ENCODE measurements at places on chromosomes 5 and 9.

DNA sequence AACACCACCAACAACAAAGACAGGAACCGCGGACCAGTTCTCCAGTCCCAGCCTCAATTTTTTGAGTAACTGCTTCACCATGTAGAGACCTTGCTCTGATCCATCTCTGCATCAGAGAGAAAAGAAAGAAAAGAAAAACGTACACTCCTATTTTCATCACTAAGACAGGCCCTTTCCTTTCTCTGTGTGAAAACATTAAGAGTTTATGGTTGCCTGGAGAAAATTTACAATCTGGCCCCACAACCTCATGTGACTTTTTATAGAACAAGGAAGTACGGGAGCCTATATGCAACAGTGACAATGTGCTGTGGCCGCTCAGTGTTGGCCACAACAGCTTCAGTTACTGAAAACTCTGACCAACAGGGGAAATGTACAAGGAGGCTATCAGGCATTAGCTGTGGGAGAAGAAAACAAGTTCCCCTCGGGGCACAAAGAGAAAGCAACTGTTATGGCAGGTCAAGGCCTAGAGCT is 272.9 kb upstream of the PTGER4 start:
- no peak for DNase-seq

DNA sequence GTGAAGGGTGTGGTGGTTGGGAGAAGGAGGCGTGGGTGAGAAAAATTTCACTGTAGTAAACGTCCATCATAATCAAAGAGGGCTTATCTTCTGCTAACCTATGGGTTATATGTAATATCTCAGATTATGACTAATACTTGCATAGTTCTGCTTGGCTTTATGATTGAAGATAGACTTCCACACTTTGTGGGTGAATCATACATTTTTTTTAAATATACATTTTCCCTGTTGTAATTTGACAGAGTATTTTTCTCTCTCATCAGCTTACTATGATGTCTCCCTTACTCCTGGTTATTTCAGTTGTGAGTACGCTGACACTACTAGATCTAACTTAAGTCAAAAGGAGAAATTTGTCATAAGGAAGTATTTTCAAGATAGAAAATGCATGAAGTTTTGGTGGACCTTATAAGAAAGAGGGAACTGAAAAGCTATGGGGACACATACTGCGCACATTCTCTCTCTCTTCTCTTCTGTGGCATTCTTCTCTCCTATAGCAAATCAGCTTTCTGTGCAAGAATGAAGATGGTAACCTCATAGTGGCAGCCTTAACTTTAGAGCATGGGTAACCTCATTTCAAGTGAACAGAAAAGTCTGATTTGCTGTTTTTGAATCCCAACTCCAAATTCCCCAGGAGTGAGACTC is 4.9 kb upstream of the JAK2 start:
- no peak for DNase-seq

DNA sequence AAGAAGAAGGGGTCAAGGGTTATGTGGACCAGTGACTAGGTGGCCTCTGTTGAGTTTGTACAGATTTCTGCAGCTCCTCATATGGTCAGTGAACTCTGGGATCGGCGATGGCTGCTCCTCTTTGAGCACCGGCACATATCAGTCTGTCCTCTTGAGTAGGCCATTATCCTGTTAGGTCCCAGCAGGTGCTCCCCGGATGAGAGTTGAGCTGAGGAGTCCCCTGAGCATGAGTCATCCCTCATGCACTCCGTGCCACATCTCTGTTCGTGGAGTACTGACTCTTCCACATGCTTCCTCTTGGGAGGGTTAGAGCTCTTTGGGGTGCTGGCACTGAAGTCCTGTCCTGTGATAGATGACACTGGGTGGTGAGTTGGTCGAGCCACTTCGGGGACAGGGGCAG is 143.7 kb downstream of the PTTG1 start:
- no peak for DNase-seq

GRCh38 chr5:83711982-83712601 is 8.6 kb downstream of the HAPLN1 start:
- DNase-seq: peak; percentile 57

DNA sequence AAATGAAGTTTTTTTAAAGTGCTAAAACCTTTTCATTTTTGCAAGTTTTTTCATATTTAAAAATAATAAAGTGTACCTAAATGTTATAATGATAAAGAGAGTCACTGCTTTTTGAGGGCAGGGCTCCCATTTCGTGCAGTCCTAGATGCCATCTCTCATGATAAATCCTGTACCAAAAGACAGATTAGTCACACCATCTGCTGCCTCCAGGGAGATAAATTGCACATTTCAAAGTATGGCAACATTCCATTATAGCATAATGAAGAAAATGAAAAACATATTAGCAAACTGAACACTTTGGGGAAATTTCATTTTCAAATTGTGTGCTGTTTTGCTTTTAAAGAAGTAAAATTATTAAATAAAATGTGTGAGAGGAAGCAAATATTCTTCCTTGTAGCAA is 257.2 kb downstream of the KIAA0825 start:
- DNase-seq: no peak

GRCh38 chr9:124037790-124038189 is 26.2 kb downstream of the LHX2 start:
- no peak for DNase-seq

DNA sequence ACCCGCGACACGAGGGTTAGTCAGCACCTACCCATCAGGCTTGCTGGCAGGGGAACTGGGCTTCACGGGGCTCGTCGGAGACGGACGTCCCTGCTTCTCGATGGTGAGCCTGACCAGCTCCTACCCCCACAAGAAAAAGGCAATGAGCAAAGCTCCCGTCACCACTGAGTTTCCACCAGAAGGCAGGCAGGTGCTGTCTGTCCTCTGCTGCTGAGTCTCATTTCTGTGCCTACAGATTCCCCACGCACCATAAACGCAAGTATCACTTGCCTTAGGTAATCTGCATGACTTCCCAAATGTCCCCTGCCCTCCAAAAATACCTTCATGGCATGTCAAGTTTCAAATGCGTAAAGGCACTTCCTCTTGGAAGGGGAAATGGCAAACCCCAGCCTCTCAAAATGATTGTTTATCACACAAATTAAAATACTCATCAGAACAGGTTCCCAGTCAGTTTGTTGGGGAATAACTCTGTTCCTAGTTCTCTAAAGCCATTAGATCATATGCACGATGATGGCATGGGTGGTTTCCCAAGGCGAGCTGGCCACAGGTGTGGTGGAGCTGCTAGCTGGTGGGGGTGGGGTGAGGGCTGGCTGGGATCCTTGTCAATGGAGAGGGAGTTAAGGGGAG is 85.0 kb downstream of the PRRT1B start:
- DNase-seq: no peak

DNA sequence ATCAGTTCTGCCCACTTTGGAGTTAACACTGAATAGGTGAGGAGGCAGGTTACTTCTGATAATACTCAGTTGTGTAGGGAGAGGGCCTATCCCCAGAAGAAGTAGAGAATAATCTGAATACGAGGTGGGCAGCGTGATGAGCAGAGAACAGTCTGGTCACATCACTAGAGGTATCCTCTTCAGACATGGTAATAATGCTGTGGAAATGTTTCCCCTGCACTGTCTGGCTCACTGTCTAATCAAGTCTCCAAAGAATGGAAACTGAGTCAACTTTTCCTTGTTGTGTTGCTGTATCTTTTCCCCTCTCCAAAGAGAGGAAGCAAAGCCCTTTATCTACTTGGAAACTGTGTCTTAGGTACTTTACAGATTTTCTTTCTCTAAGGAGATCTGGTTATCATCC is 110.9 kb upstream of the ANKRD55 start:
- no peak for DNase-seq

GRCh38 chr5:1747079-1747802 is 52.4 kb downstream of the MRPL36 start:
- peak; percentile 51 for DNase-seq

DNA sequence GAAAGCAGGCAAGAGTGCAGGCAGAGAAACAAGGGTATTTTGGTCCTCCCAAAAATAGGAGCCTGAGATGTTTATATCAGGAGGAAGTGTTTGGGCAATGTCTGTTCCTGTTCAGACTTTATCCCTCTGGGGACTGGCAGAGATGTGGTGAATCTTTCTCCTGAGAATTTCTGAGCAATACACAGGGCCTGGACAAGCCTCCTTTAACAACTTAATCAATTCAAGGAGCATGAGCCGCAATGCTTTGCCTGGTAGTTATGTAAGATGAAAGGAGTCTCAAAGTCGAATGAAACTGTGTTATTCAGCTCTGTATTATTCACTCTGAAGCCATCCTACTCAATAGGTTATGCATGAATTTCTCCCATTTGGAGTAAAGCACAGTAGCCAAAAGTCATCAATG is 365.6 kb downstream of the MAN2A1 start:
- DNase-seq: no peak

DNA sequence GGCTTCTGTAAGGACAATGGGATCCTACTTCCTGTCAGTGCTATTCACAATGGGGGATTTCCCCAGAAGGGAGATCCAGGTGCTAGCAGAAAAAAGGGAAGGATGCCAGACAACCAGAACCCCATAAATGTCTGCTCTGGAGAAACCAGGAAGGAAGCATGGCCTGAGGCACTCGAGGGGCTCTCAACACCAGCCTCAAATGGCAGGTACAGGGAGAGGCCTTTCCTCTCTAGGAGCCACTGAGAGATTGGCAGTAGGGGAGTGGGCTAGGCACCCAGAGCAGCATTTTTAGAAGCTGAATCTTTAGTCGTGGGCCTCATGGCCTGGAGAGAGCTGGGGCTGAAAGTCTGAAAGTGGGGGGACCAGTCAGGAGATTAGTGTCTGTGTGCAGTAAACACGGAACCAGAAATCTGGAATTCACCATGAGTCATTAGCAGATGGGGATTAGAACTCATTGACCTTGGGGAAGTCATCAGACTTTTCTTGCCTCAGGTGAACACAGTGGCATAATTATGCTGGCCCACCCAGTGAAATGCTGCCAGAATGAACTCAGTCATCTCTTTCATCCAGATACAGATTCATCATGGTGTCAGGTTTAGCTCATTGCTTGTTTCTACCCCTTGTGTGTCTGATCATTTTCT is 28.3 kb downstream of the ARHGEF28 start:
- no peak for DNase-seq

GRCh38 chr9:91714020-91714806 is 235.8 kb downstream of the ROR2 start:
- no peak for DNase-seq

GRCh38 chr5:38329132-38329715 is 70.9 kb downstream of the EGFLAM start:
- DNase-seq: no peak

GRCh38 chr5:138611678-138612218 is 36.5 kb upstream of the HSPA9 start:
- no peak for DNase-seq

- DNase-seq: no peak
These were observed 5.7 kb upstream of the SLC25A48 start for GRCh38 chr5:135828782-135829127.

- DNase-seq: no peak
These were observed 192.2 kb upstream of the CDKN2B start for GRCh38 chr9:22201256-22201655.

DNA sequence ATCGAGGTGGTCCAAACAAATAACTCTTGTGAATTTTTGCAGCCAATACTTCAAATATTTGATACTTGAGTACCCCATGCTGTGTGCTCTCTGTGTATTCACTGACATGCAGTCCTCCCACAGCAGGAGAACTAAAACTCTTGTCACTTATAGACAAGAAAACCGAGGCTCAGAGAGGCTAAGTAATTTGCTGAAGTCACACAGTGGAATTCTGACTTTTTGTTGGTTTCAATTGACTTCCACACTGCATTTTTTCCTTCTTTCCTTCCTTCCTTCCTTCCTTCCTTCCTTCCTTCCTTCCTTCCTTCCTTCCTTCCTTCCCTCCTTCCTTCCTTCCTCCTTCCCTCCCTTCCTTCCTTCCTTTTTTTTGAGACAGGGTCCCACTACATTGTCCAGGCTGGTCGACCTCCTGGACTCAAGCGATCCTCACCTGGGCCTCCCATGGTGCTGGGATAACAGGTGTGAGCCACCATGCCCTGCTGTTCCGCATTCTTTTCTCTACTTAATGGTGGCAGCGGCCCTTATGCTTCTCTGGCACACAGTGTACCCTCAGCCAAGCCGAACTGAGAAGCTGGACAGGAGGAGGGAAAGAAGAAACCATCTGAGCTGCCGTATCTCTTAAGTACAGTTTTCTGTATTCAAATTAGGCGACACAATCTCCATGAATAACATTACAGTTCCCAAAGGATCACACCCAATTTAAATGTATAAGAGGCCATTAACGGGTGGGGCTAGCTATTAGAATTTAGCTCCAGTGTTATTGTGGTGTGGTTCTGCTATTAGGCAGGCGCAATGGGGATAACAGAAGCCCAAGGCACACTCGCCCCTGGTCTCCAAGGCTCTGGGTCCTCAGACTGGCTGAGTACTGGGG is 38.4 kb upstream of the GRHPR start:
- DNase-seq: no peak

DNA sequence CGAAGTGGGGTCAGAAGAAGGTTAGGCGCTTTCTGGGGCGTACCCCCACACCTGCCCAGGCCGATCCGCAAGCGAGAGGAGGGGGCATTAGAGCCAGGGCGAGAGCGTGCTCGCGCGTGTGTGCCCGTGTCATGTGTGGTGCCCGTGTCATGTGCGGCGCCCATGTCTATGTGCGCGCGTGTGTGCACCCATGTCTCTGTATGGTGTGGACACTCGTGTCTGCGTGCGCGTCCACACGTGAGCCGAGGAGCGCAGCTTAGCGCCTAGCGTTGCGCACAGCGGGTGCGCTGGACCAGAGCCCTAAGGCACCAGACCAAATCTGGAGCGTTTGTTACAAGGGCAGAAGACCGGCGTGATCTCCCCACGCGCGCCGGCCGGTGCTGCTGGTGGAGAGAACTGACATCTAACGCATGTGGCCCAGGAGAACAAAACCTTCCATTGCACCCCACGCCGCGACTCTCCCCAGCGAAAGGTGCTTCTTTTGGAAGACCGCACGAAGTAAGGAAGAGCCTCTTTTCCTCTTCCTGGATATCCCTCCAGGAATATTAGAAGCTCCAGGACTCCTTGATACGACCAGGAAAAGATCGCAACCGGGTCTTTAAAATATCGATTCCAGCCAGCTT is 644 bp downstream of the NIM1K start:
- DNase-seq: no peak

- DNase-seq: no peak
These were observed 1.9 kb downstream of the RAI14 start for GRCh38 chr5:34657988-34658387.

- DNase-seq: no peak
These were observed 51.1 kb downstream of the ELL2 start for GRCh38 chr5:95910521-95910920.

DNA sequence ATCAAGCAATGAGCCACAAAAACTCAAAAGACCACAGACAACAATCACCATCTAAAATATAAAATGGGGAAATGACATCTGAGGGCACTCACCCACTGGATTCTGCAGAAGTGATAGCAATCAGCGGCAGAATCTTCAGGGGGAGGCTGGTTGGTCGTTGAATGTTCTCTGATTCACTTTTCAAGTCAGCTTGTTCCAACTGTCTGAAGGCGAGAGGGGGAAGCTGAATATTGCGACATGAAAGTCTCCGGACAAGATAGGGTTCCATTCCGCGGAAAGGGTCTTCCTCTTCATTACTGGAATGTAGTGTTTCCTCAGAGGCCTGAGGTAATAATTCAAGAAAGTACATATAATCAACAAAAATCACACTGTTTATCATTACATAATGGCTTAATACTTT is 94.9 kb upstream of the PDE4D start:
- no peak for DNase-seq
